Stimulated activated CD8-positive, alpha-beta memory T cell treated with anti-CD3 and anti-CD28 coated beads, Interleukin-4, amount 100 ng/mL, for 24 hours (primary cell): ENCODE measurements at places on chromosomes 1 and 21.

- no peak for DNase-seq
Measured at GRCh38 chr1:201775380-201775779, 53.6 kb upstream of the IPO9 start.

GRCh38 chr1:204410688-204411450 is 748 bp downstream of the PPP1R15B start:
- DNase-seq: peak; percentile 22

- no peak for DNase-seq
Measured at GRCh38 chr1:119935373-119935772, 39.1 kb upstream of the ADAM30 start.

DNA sequence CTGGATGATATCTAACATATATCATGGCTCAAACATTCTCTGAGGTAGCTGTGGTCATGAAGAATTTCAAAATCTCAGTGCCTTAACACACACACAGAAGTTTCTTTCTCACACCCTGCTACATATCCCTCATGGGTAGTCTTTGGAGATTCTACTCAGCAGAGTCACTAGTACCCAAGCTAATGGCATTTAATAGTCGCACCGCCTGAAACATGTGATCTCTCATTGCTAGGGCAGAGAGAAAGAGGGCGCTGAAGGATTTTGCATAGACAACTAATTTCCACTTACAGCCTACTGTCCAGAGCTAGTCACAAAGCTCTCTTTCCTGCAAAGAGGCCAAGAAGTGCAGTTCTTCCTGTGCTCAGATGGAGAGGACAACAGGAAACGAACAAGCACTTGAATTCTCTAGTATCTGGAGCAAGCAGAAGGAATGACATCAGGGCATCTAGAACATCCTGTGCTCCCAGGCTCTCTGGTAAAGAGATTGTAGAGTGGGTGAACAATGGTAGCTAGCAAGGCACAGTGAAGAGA is 183.4 kb upstream of the PTBP2 start:
- no peak for DNase-seq

- DNase-seq: no peak
Measured at GRCh38 chr1:51265618-51266017, 29.5 kb downstream of the RNF11 start.

DNA sequence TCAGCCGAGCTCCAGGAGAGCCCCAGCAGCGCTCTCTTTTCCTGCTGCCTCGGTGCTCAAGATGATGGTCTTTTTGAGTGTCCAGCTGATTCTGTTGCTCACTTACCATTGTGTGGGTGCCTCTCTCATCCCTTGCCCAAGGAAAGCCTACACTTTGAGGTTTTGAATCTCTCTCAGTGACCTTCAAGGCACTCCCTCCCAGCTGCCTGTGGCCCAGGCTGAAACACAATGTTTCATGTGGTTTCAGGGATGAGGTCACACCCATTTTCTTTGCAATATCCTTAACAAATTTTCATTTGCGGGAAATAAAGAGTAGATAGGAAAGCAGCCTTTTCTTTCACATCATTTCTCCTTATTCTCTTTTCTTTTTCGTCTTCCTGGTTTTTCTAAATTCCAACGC is 12.6 kb upstream of the MRPS14 start:
- DNase-seq: no peak

DNA sequence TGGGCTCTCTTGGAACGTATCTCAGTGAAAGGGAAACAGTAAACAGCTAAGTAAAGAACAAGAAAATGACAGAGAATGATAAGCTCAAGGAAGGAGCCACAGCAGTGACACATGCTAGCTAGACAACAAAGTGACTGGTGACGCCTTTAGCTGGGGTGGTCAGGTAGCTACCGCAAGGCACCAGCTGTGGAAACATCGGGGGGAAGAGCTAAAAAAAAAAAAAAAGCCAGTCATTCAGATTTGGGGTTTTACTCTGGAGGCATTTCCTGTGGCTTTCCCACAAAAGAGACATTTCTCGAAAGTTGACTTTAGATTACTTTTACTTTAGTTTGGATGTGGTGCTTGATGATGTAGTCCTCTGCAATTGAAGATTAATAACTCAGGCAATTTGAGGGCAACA is 2.1 kb downstream of the FHAD1 start:
- DNase-seq: peak; percentile 37

DNA sequence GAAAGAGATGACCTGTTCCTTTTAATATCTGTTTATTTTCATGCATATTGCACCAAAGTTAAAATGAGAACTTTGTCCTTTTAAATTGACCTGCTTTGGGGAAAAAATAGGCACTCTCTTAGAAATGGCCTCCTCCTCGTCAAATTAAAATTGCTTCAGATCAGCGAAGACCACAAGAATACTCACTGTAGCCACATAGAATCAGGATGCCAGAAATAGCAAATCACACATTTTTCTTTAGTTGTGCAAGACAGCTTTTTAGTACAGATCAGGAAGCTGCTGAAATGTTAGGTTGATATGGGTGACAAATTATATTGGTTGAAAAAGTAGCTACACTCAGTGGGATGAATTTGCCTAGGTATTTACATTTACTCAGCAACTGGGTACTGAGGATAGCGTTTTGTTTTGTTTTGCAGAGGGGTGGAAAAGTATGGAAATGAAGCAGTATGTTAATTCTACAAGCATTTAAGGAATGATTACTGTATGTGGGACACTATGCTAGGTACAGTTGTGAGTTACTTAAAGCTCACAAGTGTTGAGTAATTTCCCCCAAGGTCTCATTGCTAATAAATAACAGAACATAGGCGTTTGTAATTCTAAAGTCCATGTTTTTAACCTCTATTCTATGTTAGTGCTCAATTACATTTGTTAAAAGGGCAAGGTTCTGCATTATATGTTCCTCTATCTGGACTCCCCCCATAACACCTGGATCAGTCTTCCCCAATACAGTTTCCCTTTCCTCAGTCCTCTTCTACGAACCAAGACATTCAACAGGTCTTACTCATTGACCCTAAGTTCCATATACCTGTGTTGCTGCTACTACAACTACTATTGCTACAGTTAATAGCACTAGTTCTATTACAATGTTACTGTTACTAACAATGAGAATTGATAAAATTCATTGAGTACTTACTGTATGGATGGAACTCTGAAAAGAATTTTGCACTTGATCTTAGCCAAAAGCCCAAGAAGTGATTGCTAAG is 99.4 kb upstream of the S1PR1 start:
- no peak for DNase-seq

- no peak for DNase-seq
Measured at GRCh38 chr1:51960262-51960661, 30.2 kb downstream of the RAB3B start.

DNA sequence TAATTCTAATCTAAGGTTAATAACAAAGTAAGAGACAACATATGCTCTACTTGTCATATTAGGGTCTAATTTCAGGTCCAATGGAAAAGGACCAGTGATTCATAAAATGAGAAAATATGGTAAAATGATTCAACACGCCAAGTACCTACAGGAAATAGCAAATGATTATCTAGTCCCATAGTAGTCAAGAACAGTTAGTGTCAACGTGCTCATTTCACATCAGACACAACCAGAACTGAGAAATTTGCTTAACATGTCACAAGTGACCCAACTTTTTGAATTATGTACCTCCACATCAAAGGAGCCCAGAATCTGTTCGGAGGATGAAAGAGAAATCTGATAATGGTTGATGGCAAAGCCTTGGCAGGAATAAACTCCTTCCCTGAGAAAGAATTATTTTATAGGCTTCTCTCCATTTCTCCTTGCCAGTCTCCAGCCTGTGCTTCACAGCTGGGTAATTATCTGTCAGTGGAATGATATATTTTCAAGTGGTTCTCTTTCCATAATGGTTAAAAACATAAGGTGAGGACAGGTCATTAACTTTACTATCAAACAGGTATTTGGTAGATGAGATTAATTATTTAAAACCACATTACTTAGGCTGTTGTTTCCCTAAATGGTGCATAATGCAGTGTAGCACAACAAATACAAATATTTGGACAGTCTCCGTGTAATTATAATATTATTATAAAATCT is 83.2 kb downstream of the APP start:
- no peak for DNase-seq

DNA sequence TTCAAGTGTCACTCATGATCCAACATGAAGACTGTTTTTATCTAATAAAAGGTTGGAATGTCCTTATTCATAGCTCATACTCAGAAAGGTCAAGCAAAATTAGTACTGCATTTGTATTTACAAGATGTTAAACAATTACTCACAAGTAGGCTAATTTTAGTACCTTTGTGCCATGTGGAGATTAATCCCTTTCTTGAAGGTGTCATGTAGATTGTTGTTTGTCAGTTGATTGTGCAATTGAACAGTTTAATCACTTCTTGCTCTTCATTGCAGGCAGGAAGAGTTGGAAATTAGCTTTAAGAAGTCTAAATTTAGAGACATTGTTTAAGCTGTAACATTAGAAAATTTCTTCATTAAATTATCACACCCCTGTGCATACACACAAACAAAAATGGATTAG is 847.1 kb downstream of the KCNT2 start:
- no peak for DNase-seq

DNA sequence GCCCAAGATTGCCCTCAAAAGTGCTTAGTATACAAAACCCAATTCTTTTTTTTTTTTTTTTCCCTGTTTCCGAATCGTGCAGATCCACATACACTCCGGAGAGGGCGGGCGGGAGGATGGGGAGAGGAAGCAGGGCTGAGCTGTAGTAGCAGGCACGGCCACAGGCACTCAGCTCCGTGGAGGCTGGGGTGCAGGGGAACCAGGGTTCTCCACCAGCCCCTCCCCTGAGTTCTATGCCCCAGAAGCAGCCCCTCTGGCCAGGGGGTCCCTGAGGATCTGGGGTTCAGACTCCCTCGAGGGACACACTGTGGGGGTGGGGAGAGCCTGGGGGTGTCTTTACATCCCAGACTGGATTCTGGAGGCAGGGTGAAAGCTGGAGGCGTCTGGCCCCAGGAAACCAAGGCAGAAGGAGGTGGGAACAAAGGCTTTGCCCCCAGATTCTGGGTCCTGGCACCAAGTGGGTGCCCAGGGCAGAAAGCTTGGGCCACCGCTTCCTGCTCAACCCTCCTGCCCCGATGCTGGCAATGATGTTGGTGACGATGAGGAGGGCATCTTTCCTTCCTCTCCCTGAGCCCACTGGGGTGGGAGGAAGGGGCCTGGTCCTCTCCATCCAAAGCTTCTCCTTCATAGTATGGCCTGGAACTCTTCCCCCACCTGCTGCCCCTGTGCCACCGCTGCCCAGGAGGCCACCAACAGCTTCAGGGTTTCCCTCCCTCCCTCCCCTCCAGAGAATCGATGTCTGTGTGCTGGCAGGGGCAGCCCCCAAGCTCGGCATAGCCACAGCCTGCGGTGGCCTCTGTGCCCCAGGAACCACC is 106.4 kb upstream of the TARDBP start:
- DNase-seq: no peak

DNA sequence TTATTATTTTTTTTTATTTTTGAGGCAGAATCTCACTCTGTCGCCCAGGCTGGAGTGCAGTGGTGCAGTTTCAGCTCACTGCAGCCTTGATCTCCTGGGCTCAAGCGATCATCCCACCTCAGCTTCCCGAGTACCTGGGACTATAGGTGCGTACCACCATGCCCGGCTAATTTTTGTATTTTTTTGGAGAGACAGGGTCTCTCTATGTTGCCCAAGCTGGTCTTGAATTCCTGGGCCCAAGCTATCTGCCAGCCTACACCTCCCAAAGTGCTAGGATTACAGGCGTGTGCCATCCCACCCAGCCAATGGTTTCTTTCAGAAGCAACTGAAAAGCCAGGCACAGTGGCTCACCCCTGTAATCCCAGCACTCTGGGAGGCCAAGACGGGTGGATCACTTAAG is 2.3 kb downstream of the KRTCAP2 start:
- DNase-seq: no peak

GRCh38 chr21:42012344-42012743 is 2.2 kb upstream of the ZBTB21 start:
- DNase-seq: no peak

- no peak for DNase-seq
Measured at GRCh38 chr1:37347104-37347649, 127.2 kb upstream of the ZC3H12A start.

- no peak for DNase-seq
Measured at GRCh38 chr21:35195232-35195631, 146.1 kb upstream of the RUNX1 start.

DNA sequence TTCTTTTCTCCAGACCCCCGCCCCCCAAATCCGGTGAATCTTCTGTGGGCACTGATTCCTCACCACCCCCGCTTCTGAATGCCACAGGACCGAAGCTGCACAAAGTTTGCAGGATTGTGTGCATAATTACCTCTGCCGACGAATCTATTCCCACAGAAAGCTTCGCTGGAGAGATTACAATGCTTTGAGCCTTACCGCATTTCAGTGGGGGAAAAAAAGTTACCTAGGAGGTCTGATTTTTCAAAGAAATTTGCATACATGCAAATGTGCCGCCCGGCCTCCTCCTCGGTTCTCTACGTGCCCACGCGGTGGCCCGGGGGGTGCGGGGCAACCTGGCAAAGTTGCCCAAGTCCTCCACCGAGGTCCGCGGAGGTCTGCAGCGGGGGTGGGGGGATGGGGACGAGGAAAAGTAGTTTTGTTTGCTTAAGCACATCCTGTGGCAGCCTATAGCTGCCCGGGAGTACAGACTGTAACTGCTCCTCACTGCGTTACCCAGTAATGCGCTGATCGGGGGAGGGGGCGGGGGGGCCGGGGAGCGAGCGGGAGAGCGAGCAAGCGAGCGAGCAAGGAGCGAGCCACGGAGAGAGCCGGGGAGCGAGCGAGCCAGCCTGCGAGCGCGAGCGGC is 563 bp upstream of the NFIA start:
- no peak for DNase-seq

DNA sequence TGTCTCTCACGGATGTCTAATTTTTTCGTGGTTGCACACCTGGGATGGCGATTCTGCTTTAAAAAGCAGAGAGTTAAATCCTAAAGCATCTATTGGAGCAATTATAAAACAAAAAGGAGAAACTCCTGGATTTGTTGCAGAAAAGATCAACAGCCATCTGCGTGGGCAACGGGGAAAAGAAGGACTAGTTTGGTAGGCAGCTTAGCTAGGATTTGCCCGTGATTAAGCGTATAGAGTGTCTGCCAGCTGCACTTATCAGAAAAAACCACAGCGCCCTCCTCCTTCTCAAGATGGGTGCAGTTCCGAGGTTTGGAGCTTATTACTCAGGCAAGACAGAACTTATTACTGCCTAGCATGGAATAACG is 526 bp upstream of the SLC25A24 start:
- DNase-seq: peak; percentile 6

GRCh38 chr1:87918398-87918797 is 589.7 kb downstream of the LMO4 start:
- no peak for DNase-seq

DNA sequence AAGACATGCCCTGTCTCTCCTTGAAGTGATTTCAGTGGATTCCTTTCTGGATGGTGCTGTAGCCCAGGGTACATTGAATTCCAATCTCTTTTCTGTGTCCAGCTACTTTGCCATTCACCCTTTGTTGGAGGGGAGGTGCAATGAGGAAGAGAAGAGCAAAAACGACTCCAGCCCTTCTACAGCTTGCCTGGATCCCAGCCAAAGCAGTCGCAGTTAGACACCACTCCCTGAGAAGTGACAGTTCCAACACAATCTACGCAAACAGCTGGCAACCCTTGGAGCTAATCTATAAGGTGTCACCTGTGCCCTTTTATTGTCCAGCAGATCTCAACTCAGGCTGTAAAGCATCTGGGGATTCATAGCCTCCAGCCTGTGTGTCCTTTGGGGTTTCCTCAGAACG is 4.6 kb downstream of the CD244 start:
- no peak for DNase-seq
